Stimulated activated CD8-positive, alpha-beta memory T cell treated with anti-CD3 and anti-CD28 coated beads, Interleukin-15, amount 100 ng/mL, for 24 hours (primary cell): ENCODE measurements at places on chromosomes 5 and 9.

GRCh38 chr5:71886406-71886805 lies 167.3 kb downstream of the CARTPT start:
- DNase-seq, result no peak

DNA sequence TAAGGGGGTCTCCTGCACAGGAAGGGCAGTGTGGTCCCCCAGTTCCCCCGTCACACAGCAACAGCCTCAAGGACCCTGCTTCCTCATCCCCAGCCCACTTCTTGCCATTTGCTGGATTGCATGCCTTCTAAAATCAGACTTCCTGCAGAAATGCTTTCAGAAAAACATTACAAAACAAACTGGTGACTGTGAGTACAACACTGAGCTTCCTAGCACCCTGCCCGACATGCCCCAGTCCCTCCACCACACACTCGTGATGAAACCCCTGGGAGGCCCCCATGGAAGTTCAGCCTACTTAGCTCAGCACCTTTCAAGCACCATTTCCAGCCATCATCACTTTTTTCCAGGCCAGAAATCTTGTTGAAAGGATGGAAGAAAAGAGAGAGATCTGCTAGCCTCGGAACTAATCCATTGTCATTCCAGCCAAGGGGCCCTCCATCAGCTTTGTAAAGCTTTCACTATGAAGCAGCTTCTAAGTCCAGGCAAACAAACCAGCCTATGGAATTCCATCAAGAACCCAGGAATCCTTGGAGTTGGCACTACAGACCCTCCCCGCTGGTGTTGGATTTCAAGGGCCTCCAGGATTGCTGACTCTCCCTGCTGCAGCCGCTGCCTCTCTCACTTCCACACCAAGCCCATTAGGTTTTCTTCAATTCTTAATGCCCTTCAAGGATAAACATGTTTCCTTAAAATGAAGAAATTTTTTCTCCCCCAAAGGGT lies 114.6 kb downstream of the C5orf15 start:
- DNase-seq, result no peak

DNA sequence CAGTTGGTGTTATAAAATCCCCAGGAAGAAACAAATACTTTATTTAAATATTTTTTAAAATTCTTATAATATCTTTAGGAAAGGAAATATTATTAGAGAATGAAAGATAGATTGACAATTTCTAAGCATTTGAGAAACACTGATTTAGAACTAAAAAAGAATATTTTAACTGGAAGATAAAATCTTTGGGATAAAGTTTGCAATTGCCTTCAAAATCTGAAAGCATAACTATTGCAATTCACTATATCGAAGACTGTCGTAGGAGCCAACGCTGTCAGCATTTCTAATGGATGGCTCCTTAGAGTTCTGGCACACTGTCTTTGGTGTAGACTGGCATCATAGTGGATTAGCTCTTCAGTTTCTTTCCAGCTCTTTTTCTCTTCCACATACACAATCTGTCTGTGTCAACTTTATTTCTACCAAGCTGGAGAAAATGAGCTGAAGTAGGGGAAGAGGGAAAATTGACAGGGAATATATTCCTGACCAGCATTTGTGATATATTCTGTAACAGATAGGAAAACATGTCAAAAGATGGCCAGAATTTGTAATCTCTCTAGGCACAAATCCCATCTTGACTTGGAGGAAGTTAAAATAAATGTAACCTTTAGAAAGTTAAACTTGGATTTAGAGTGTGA lies 1561.4 kb downstream of the MAT2B start:
- no peak for DNase-seq

DNA sequence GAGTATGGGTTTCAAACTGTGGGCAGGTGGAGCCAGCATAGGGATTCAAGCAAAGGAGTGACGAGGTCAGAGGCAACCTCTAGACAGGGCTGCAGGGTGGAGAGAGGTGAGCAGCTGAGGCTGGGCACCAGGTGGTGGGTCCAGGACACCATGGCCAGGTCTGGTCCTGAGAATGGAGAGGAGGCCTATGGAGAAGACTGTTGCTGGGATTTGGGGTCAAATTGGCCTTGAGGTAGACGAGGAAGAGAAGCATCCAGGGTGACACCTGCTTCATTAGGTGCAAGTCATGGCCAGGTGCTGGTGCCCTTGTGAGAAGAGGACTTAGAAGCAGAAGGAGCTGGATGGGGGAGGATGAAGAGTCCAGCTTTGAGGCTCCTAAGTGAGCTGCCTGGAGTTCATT lies 99.6 kb downstream of the NSG2 start:
- DNase-seq, result no peak

DNA sequence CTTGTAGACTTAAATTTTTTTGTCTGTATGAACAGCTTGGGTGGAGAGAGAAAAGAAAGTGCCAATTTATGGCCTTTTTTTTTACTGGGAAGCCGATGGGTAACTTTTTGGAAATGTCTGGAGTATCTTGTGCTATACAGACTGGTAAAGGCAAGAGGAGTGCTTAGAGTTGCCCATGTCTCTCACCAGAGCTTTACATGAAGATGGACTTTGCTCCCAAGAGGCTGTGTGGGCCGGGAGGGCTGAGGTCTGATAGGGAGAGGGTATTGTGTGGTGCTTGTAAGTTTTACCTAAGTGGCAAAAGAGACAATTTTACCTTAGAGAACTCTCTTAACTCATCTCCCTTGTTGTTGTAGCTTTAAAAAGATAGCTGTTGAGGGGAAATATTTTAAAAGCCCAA lies 203.2 kb downstream of the SEMA6A start:
- no peak for DNase-seq

DNA sequence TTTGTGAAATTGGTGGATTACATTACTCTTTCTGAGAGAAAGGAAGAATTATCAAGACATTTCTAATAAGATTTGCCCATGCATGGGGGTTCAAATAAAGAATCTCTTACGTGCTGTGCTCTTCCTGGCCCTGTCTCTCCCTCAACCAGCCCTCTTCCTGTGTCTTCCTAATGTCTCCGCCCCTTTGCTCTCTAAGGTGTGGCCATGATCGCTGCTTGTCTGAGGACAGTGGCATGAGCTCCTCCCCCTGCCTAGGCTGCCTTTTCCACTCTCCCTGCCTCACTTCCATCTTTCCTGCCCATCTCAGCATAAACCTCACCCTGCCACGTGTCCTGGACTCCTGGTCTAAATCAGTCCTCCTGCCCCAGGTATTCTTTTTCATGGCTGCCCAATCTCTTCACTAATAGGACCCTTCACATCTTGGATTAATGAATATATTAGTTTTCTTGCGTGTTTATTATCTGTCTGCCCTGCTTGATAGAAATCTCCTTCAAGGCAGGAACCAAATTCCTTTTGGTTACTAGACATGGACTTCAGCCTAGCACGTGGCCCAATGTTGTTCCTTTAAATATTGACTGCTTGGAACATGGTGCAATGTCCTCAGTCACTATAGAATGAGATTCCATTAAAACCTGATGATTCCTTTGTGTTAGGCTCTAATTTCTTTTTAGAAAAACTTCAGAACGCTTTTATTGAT lies 122.3 kb downstream of the MTRR start:
- DNase-seq, result no peak

DNA sequence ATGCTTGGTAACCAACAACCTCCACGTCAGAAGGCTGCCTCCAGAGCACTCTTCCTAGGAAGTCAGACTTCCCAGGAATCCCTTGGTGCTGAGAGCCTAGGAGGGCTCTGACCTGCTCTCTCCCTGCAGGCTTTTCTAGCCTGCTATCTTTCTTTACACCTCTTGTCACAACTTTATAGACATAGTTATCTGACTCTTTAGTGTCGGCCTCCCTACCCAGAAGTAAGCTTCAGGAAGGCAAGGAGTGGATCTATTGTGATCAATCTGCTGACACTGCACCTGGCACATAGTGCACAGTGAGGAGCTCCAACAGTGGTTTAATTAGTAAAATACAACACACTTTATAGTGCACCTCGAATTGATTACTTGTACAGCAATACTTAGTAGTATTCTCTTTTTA lies 2.3 kb downstream of the AFAP1L1 start:
- no peak for DNase-seq

- DNase-seq, result no peak
These were observed 183.0 kb upstream of the TRIM32 start for GRCh38 chr9:116504081-116504480.

DNA sequence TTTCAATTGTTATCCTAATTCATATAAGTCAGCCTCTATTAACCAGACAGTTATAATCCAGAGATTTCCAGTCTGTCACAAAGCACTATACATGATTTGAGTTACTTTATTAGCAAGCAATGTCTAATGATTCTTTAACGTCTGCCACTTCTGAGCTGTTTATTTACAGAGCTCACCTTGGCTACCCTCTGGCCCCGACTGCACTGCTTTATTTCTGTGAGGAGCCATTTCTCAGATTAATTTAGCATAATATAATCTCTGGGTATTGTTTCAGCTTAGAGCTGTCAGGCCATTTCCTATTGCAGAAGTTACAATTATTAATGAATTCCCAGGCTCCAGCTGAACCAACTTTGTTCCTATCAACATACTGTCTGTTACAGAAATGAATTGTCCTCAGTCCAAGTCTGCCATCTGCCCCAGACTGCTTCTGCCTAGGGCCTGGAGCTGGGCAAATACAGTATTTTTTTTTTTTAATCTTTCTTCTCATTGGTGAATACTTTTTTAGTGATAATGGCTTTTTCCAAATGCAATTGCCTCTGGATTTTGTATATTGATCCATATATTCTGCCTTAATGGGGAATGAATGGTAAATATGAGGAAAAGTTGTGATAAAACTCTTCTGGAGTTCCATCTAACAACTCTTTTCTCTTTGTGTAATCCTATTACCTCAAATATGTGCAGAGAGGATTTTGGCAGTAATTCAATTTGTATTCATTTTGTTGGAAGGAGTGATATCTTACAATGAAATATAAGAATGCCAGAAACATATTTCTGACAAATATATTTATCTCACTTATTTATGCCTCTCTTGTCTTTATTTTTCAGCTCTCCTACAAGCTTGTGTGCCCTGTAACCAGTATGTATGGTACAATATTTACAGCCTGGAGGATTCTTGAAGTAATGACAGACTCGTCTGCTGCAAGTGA lies 104.7 kb downstream of the FOCAD start:
- no peak for DNase-seq

DNA sequence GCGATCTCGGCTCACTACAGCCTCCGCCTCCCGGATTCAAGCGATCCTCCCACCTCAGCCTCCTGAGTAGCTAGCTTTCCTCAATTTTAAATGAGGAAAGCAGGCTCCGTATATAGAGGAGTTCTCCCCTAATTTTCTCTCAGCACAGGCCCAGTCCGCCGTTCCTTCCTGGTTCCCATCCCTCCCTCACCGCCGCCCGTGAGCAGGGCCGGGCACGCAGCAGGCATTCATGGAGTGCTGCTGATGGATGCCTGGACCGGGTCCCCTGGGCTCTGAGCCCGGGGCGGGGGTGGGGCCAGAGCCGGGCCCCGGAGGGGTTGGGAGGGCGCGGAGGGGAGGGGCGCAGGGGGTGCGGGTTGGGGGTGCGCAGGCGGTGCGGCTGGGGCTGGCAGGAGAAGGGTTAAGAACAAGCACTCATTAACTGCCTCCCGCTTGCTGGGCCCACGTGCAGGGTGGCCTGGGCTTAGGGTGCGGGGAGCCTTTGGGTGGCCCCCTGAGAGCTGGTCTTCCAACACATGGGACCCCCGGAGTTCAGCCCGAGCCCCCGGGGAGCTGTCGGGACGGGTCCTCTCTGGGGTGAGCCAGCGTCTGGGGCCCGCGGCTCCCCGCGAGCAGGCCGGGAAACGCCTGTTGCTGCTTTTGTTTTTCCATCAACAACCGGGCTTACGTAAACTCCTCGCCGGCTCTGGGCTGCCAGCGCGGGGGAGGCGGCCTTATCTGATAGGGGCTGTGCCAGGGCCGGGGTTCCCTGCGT lies 33.7 kb downstream of the LHX2 start:
- no peak for DNase-seq

GRCh38 chr5:65468633-65469032 lies 13.1 kb downstream of the ADAMTS6 start:
- DNase-seq, result no peak

DNA sequence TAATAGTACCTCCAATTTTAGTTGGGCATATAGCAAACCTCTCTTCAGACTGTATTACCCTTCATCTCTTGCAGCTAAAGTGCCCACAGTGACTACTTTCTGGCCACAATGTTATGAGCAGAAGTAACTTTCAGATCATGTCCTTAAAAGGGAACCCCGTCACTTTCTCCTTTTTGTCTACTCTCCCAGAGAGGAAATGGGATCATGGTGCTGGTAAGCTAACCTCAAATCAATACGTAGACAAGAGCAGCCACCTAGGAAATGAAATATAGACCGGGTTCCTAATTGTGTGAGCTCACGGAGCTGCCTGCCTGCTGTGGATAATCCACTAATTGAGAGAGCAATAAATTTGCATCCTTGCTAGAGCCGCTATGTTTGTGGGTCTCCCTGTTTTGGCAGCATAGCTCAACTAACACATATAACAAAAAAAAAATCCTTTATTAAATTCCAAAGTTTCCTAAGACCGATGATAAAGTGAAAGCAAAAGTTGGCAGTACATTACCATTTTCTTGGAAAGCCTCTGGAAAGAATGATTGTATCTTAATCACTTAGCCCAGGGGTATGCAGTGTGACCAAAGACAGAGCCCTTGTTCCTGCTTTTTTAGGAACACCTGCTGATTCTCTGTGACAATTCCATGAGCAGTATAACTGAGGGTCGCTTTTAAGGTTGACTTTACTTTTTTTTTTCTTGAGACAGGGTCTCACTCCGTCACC lies 5.6 kb upstream of the IL7R start:
- no peak for DNase-seq

DNA sequence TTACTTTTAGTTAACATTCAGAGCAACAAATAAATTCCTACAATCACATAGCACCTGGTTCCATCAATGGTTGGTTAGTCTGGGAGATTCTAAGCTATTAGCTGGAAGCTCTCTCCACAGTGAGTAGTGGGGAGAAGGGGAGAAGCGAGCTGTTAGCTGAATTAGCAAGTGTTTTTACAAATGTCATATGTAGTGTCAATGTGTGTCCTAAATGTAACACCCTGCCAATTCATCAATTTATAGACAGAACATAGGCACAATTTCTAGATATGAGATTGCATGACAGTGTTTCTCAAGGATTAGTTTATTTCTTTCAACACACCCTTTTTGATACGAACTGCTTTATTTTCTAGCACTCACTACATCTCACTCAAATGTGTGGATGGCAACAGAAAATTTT lies 349.0 kb downstream of the PDE4D start:
- DNase-seq, result no peak

DNA sequence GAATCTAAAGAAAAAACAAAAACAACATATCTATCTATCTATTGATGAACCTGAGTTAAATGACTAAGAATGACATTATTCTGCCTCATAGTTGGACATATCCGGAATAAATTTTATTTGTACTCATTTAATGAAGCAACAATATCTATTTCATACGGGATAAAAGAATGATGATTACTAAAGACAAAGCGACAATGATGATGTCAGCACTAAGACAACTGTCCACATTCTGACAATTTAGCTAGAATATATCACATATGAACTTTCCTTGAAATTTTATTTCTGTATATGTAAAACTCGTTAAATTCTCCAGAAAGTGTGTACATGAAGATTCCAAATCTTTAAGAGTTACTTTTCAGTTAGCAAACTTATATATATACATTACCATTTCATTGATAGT lies 23.2 kb upstream of the SHISAL2B start:
- DNase-seq, result no peak

- no peak for DNase-seq
These were observed 281.7 kb upstream of the TRPM3 start for GRCh38 chr9:71403106-71403505.
